NCI-H187 (cell line): ENCODE measurements at places on chromosomes 3 and 15.

GRCh38 chr15:40029979-40030893, 8.7 kb downstream of the SRP14 start:
- no peak for DNase-seq

DNA sequence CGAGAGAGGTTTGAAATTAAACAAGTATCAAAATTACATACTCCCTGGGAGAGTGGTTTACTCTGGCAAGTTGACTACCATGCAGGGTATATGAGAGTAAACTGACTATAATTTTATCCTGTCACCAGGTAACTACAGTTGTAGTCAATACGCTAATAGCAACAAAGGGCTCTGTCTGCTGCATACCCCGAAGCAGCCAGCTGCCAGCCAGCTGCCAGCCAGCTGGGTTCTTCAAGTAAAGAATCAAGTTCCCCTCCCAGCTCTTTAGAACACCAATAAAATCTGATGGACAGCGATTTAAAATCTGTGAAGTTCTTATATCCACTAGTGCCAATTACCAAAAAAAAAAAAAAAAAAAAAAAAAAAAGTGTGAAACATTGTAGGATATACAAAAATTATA, 417.7 kb upstream of the CFAP20DC start:
- no peak for DNase-seq

- no peak for DNase-seq
These were observed 76.4 kb downstream of the BBX start for GRCh38 chr3:107598926-107599771.

DNA sequence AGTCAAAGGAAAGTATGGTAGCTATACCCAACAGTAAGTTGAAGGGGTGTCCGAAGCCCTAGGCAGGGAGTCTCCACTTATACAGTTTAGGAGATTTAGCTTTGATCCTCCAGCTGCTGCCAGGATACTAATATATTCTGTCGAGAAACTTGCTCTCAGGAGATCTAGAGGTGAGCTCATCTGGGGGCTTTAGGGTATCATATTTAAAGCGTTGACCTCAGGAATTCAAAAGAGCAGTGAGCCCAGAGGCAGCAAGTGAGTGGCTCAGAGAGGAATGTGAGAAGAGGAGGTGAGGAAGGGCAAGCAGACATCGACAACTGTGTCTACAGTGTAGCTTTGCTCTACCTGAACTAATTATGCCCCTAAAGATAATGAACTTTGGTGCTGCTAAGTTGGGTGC, 245.1 kb upstream of the LRTM1 start:
- DNase-seq, result no peak

DNA sequence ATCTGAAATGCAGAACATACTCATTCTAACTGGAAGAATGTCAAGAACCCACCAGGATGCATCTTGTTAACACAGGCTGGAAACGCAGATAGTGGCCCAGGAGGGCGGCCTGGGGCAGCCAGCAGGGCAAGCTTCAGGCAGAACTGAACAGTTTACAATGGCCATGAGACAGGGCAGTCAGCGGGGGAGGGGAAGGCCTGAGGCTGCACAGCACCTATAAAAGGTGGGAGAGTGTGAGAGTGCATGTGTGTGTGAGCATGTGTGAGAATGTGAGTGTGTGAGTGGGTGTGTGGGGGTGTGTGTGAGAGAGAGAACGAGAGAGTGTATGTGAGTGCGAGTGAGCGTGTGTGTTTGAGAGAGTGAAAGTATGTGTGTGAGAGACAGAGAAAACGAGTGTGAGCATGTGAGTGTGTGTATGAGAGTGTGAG, 26.8 kb upstream of the SLCO2A1 start:
- no peak for DNase-seq

DNA sequence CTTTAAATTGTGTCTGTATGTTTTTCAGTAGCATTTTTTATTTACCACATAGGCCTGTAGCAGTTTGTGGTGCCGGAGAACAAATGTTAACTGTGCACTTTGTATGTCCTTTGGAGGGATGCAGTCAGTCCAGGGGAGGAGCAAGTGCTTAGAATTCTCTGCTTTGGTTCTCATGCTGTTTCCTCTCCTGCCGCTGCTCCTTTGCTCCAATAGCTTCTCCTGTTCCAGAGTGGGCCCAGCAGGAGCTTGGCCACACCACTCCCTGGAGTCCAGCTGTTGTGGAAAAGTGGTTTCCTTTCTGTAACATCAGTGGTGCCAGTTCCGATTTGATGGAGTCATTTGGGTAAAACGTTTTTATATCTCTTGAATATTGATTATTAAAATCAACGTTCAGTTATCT, 16.6 kb downstream of the TICRR start:
- no peak for DNase-seq

DNA sequence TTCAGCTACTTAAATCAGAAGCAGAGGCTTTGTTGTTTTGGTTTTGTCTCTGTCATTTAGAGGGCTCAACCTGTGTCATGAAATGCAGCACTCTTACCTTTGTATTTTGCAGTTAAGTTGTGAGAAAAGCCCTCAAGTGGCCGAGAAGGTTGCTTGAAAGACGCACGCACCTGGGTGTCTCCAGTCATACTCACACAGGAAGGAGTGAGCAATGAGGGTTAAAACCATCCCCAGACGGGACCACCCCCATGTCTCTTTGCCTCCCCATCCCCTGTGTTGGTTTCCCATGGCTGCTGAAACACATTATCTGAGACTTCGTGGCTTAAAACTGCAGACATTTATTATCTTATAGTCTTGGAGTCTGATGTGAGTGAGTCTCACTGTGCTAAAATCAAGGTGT, 376.1 kb upstream of the CFAP20DC start:
- no peak for DNase-seq

DNA sequence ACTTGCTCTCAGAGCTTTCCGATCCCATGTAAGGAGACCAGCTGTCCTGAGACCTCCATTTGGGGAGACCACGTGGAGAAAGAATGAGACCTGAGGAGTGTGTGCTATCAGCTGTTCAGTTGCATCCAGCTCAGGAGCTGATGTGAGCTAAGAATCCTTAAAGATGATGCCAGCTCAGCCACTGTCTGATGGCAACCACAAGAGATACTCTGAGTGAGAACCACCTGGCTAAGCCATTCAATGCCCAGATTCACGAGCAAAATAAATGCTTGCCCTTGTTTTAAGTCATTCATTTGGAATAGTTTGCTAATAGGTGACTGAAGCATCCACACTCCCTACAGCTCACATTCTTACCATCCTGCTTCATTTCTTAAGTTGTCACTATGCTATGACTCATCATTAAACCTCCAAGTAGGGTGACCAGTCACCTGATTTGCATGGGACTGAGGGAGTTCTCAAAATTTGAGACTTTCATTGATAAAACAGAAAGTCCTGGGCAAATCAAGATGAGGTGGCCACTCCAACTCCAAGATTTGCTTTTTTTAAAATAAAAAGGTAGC, 56.4 kb downstream of the SPTSSB start:
- DNase-seq, result no peak

GRCh38 chr3:106518516-106518915, 649.7 kb upstream of the CBLB start:
- DNase-seq, result no peak

- DNase-seq, result no peak
These were observed 82.5 kb downstream of the NEK11 start for GRCh38 chr3:131109156-131109555.

DNA sequence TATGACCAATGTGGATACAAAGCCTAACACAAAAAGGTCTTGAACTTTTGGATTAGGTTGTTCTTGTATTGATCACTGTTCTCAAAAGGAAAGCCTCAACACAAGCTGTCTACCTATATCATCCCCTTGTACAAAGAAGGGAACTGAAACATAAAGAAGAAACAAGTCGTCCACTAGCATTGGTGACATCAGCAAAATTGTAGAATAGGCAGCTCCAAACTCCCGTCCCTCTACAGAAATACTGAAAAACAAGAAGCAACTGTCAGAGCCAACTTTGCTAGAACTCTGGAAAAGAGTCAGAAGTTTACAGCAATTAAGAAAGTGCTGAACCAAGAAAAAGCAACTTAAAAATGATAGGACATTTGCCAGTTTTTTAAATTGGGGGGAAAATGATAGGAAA, 7.5 kb upstream of the NR1I2 start:
- DNase-seq, result no peak
